AG10803 (cell line): ENCODE measurements at places on chromosomes 2 and 18.

DNA sequence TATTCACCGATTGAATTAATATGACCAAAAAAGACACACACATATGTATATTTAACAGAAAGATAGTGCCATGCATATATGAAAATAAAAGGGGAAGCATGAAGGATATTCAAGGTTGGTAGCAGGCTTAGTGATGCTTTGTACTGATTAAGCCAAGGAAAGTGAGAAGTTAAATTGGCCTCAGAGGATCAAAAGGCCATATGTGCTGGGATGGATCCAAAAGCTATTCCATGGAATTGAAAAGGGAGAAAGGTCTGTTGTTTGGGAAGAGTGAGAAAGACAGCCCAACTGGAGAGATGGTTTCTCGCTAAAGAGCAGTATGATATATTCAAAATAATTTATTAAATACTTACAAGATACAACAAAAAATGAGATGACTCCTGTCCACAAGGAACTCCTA is 65.9 kb downstream of the INSIG2 start:
- no peak for DNase-seq

DNA sequence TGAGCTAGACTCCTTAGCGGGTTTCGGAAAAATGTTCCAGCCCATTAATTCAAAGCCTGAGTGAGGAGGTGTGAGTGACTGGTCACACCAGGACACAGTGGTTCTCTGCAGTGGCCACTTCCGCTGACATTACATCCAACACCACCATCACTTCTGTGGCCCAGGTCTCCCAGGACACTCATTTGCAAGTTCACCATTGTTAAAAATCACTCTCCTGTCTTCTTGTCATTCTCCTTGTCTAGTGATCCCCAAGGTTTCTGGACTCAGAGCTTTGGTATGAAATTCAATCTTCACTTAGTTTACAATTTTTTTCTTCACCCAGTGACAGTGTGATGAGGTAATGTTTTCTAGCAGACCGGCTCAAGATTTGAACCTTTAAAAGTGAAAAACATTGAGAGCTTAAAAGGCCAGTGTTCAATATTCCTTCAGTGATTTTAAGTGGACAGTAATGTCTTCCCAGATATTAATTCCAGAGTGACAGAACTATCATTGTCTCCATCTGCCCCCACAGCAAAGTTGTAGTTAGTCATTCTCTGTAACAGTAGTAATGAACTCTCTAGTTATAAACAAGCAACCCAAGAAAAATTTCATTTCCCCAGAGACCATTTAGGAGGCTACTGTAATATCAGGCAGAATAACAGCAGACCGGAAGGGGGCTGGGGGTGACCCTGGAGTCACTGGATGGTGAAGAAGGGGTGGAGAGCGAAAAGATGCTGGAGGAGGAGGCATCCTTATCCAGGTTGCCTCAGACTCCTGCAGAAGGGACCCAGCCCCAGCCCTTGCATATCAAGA is 164.9 kb downstream of the GFPT1 start:
- DNase-seq = peak; percentile 59

DNA sequence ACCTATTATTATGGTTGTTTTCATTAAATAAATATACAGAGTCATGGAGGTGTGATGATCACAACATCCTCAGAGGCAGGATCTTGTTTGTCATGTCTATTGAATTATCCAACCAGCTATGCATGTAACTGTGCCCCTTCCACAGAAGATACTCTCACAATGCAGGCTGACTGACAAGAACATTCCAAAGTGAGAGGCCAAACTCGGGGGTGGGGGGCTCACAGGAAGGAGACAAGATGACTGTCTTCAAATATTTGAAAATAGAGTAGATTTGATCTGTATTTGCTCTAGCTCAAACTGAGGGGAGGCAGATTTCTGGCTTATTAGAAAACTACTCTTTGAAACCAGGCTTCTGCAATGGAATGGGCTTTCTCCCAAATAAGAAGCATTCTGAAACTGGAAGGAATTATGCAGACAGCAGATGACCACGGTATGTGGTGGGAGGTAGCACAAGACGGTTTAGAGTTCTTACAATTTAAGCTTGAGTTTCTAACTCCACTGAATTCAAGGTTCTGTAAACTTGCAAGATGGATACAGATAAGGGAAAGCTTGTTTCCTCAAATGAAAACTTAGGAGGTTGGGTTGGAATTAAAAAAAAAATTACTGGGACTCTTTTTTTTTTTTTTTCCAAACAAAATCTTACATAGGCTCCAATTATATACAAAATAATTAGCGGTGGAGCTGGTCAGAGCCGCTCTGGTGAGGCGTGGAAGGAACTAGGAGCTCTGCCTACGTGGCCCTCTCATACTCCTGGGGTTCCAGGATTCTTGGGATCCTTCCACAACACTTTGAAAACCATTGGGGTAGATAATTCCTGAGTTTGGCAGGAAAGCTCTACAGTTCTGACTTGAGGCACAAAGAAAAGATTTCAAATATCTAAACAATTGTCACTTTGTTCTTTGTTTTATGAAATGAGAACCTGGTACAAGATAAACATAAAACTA is 79.3 kb downstream of the PLA2R1 start:
- DNase-seq = peak; percentile 80

- no peak for DNase-seq
Observed at GRCh38 chr2:197888321-197888720, 83.9 kb downstream of the PLCL1 start.

- DNase-seq = no peak
Observed at GRCh38 chr18:58183226-58183625, 139.2 kb downstream of the NEDD4L start.

DNA sequence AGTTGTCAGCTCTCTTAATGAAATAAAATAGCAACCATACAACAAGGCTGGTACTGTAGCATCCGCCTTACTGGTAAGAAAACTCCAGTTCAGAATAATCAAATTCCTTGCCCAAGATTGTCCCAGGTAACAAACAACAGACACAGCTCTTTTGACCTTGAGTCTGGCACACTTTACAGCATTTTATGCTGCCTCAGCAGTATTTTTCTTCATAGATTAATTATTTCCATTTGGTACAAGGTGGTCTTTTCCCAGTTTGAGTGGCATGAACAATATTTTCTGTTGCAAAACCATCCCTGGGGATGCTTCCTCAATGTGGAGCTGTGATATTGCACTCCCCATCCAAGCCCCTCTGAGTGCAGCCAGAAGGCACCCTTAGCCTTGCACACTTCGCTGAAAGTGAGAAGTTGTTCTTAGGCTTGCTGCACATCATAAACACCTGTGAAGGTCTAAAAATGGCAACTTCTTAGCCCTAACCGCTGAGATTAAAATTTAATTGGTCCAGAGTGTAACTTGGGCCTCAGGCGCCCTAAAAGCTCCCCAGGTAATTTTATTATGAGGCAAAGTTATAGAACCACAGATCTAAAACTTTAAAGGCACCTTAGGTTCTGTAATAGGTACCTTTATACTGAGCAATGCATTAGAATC is 523.3 kb downstream of the CMPK2 start:
- no peak for DNase-seq

- no peak for DNase-seq
Observed at GRCh38 chr2:121521359-121521758, 9.3 kb upstream of the RNU4ATAC start.

- DNase-seq = no peak
Observed at GRCh38 chr2:31950946-31951562, 59.8 kb downstream of the MEMO1 start.

- peak; percentile 61 for DNase-seq
Observed at GRCh38 chr2:96832754-96833507, 10.9 kb downstream of the ANKRD23 start.

DNA sequence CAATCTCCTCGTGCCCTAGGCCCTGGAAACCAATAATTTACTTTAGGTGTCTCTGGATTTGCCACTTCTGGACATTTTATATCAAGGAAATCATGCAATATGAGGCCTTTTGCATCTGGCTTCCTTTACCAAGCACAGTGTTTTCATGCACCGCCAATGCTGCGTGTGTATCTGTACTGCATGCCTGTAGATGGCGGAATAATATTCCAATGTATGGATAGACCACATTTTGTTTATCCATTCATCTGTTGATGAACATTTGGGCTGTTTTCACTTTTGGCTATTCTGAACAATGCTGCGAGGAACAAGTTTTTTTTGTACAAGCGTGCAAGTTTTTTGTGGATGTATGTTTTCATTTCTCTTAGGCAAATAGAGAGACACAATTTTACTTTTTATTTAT is 18.9 kb downstream of the HPCAL1 start:
- DNase-seq = no peak

DNA sequence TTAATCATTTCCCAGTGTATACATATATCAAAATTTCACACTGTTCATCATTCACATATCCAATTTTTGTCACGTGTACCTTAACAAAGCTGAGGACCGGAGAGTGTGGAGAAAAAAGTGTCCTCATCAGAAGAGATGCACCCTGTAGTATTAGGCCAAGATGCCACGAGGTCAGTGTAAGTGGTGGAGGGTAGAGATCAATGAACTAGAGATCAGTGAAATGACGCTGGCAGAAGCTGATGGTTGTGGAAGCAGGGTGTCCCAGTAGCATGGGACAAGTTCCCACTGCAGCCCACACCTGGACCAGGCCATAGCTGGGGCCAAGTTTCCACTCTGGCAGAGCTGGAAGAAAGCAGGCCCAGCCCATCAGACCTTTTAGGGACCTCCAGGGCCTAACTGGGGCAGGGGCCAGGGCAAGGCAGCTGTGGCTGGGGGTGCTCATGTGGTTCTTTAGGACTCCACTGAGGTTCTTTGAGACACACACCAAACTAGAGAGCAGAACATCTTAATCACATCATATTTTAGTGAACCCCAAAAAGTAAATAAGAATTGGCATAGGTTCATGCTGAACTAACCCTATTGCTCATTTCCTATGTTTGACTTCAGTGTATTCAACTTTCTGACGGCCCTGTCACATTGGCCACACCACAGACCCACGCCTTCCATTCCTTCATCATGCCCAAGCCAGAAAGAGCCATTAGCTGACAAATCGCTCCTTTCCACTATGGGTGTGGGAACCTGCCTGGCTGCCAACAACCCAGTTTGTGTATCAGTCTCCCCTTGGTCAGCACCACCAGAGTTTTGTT is 21.6 kb upstream of the GPR55 start:
- DNase-seq = no peak

DNA sequence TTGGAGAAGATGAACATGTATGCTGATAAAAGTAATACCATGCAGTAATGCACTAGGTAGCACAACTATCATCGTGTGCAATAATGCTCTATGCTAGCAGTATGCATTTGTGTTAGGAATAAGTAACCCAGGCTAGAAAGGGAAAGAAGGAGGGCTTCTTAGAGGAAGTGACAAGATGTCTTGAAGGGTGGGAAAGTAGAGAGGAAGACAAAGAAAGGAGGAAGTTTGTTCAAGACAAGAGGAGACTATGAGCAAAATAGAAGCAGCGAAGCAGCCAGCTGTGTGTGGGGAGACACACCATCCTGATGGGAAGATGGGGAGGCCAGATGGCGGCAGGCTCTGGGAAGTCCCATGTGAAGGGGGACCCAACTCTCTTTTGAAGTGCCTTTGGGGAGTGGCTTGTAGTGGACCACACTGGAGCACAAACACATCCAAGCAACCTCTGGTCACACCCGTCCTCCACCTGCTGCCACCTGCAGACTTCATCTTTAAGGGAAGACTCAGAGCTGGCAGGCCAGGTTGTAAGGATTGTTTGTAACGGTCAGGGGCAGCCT is 39.9 kb upstream of the INHBB start:
- DNase-seq = no peak

GRCh38 chr18:2570772-2571199 is 519 bp downstream of the METTL4 start:
- DNase-seq = peak; percentile 67

DNA sequence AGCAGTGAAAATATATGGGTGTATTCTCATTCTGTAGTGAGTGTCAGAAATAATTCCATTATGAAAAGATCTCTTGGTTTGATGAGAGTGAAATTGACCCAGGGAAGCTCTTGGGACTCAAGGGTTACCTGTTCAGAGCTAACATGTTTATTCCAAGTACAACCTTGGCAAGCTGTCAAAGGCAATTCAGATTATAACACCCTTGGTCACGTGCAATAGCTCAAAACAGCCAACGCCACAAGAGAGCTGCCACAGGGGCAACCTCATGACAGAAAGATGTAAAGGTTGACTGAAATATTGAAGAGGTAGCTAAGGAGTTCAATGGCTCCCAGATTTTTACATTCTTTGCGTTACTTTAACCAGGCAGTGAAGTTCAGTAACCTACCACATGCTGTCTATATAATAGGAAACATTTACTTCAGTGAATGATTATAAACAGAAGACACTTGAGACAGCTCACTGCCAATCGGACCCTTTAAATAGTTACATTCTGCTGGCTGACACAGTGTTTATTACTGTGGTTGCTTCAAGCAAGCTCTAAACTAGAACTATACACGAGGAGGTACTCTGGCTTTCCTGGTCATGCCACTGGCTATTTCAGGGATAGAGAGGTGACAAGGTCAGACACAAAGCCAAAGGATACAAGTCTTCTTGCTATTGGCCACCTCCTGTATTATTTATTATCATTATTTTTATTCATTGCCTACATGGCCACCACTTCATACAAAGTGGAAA is 187.3 kb downstream of the PID1 start:
- DNase-seq = peak; percentile 8

- no peak for DNase-seq
Observed at GRCh38 chr2:169360984-169361705, 1.2 kb downstream of the LRP2 start.

- DNase-seq = no peak
Observed at GRCh38 chr2:38060236-38061018, 15.5 kb downstream of the CYP1B1 start.

- DNase-seq = no peak
Observed at GRCh38 chr2:17912266-17912691, 33.8 kb downstream of the KCNS3 start.

GRCh38 chr2:109213646-109214433 is 84.8 kb downstream of the SH3RF3 start:
- DNase-seq = peak; percentile 79

DNA sequence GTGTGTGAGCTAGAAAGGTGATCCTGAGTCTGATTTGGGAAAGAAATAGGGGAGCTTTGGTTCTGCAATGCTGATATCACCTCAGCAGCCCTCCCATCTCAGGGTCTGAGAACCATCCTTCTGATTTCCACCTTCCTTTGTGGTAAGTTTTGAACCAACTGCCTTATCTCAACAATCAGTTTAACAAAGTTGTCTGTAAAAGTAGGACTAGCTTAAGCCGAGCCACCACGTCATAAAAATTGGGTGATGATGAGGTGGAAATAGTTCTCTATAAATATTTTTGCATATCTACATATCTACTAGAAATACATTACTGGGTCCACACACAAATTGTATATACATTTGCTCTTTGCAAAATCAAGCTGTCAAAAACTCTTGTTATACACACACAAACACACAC is 1.1 kb downstream of the SULT1C4 start:
- no peak for DNase-seq

GRCh38 chr2:44200011-44200410 is 31.3 kb downstream of the PPM1B start:
- no peak for DNase-seq

GRCh38 chr2:207478572-207478971 is 51.2 kb upstream of the CREB1 start:
- DNase-seq = peak; percentile 52

DNA sequence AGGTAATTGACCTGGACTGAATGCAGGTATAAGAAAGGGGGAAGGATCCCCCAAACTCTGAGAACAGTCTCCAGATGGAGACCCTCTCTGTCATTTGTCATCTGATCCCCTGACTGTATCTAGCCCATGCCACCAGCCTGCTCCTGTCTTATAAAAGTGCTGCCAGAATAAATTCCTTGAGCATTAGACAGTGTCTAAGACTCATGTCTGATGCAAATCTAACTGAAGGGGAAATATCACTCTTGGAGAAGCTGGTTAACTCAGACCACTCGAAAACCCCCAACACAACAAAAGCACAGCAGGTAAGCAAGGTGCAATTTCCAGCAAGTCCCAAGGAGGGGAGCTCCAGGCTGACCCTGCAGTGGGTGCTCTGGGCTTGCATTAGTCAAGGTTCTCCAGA is 40.9 kb upstream of the KDM3A start:
- DNase-seq = no peak

- no peak for DNase-seq
Observed at GRCh38 chr2:118981632-118982031, 39.6 kb downstream of the MARCO start.
